ENCODE measurements at places on chromosomes 7 and 10.

- DNase-seq: no peak
These were observed 22.3 kb upstream of the INMT start for GRCh38 chr7:30729642-30730041.

- no peak for DNase-seq
These were observed 35.6 kb downstream of the FAM171A1 start for GRCh38 chr10:15335508-15335907.

DNA sequence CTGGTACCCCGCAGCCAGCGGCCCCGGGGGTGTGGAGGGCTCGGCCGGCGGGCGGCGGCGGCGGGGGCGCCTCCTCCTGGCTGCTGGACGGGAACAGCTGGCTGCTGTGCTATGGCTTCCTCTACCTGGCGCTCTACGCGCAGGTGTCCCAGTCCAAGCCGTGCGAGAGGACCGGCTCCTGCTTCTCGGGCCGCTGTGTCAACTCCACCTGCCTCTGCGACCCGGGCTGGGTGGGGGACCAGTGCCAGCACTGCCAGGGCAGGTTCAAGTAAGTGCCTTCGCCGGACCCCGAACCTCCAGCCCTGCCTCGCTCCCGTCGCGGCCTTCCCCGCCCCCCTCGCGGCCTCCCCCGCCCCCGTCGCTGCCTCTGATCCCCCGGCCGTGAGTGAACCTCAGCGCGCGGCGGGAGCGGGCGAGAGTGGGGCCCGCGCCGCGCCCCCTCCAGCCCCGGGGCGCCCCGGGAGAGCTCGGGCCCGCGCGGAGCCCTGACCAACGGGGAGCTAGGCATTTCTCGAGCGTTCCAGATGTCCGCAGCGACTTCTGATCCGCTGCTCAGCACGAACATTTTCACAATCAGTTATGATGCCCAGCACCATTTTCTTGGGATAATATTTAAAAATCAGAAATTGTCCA is 727 bp downstream of the ATRNL1 start:
- no peak for DNase-seq

DNA sequence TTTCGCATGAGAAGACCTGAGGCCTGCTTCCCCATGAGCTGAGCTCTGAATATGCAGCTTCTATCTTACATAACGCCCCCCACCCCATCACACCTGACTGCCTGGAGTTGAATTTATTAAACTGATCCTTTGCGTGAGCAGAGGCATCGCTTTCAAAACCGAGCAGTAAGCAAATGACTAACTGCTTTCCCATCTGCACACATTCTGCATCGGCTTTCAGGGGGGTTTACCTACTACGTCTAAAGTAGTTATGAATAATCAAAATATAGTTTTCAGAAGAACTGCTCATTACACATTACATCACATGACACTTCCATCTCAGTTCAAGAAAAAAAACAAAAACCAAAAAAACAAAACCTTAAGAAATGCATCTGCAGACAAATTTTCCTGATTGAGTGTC is 54.7 kb upstream of the EGR2 start:
- no peak for DNase-seq

- no peak for DNase-seq
These were observed 183.6 kb downstream of the PFKFB3 start for GRCh38 chr10:6386346-6386745.

DNA sequence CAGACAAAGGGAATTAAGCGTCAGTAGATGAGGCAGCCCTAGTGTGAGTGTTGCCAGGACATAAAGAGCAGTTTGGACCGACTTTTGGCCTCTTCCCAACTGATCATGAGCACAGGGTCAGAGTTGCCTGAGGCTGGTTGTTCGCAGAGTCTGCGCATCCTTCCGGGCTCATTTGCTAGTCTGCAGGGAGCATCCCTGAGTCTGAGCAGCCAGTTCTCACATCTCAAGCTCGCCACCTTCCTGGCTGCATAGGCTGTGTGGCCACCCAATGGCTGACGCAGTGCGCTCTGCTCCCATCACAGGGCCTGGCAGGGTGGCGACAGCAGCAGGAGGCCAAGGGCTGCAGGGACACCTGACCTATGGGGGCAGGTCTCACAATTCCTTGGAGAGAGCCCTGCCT is 5.0 kb downstream of the GAD2 start:
- DNase-seq: no peak

DNA sequence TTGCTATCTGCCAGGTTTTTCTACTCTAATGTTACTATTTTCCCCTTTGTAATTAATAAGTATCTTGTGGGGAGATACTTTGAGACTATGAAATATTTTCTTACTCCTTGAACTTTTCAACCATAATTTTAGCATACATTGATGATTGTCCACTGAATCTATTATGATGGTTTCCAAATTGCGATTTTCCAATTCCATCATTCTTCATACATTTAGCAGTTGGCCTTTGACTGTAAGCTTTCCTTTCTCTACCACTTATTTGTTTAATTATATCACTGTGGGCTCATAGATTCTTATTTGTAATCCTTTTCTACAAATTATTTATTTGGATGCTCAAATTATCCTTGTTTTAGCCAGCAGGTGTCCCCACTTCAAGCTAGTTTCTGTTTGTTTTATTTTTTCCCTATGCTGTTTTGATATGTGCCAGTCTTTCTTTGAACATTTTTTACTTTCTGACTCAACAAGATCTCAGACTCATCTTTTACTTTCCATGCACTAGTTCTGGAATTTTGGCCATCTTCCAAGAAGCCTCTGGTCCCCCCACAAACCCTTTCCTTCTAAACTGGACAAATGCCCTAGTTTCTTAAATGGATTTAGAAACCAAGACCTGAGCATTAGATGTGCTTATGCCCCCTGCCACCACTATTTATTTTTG is 11.4 kb upstream of the MRPS16 start:
- DNase-seq: no peak

- no peak for DNase-seq
These were observed 188.2 kb downstream of the KIF20B start for GRCh38 chr10:89889606-89890005.

DNA sequence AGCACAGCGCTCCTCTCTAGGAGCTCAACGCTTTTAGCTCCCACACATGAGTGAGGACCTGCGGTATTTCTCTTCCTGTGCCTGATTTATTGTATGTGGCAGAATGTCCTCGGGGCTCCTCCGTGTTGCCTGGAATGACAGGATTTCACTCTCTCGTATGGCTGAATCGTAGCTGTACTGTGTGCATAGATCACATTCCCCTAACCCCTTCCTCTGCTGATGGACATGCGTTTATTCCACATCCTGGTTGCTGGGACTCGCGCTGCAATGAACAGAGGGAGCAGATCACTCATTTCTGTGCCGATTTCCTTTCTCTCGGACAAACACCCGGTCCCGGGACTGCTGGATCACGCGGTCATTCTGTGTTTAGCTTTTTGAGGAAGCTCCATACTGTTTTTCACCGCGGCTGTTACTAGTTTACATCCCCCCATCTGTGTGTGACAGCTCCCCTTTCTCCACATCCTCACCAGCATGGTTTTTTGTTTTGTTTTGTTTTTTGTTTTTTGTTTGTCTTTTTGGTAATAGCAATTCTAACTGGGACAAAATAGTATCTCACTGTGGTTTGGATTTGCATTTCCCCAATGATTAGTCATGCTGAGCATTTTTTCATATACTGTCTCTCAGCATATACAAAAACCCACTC is 76.3 kb downstream of the FOXL3 start:
- no peak for DNase-seq

DNA sequence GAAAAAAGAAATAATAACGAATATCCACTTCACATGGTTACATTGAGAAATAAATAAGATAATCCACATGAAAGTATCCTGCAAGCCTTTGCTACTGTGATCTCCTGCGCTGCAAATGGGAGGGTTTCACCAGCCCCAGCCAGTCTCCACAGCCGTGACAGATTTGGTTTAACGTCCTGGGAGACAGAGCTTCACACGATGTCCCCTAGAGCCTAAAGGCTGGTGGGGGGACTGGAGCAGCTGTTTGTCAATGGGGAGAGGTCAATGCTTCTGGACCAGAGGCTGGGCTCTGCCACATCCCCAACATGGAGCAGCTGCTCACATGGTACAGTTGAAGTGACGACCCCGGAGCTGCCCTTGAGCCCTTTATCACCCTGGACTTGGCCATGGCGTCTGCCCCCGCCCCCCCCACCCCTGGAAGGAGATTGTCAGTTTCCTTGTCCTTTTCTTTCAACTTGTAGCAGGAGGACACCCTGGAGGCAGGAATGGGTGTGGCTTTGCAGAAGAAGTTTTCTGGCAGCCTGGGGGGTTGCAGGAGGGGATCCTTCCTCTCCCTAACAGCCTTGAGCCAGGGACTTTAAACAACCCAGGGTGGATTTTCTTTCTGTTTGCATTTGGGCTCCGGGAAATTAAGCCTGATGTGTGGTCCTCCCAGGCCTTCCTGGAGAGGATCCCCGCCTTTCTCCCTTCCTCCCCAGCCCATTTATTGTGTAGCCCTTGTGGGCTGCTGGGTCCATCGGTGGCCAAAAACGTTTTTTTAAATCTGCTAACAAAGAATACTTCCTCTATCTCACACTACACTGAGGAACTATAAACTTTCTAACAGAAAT is 37.0 kb upstream of the MXI1 start:
- no peak for DNase-seq

DNA sequence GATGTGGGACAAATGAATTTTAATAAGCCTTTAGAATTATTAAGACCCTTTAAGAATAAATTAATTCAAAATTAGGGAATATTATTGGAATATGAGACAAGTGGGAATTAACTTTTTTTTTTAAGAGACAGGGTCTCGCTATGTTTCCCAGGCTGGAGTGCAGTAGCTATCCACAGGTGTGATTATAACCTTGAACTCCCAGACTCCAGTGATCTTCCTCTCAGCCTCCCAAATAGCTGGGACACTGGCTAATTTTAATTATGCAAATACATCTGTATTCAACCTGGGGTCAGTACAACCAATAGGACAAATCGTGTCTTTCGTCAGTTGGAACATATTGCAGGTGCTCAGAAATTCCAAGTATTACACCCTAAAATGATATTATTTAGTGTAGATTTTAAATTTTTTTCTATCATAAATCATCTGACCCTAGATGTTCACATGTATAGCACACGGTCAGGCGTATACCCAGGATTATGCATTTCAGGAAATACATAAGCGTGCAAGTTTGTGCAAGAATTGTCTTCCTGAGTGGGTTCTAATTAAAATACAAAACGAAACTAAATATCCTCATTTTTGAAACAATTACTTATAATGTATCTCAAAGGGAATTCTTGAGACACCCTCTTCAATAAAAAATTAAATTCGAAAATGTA is 1.2 kb downstream of the NT5C3A start:
- no peak for DNase-seq

GRCh38 chr7:82414389-82414788 is 29.2 kb downstream of the CACNA2D1 start:
- no peak for DNase-seq

DNA sequence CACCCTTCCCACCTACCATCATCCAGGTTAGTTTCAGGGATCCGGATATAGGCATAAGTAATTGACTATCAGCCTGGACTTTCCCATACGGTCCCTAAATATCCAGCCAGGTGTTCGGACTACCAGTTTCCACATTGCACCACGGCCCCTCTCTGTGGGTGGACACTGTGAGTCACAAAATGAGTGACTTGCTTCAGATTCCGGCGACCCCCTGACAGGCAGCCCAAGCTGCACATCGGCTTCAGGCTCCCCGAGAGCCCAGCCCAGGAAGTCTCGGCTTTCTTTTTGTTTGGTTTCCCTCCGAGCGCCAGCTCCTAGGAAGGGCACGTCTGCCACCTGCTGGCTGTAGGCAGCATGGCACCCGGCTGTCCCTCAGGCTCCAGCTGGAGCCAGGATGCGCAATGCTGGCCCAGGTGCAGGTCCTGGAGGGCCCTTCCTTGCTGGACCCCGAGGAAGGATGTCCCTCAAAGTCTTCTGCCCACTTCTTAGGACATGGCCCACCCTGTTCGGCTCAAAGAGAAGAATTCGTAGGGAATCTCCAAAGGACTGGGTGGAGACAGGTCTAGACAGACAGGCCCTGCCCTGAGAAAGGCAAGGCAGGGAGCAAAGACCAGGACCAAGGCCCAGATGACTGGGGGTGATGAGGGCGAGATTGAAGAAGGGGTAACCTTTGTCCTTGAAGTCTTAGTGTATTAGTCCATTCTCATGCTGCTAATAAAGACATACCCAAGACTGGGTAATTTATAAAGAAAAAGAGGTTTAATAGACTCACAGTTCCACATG is 10.6 kb downstream of the HABP2 start:
- peak; percentile 47 for DNase-seq

GRCh38 chr7:14095233-14095950 is 105.9 kb upstream of the ETV1 start:
- no peak for DNase-seq

DNA sequence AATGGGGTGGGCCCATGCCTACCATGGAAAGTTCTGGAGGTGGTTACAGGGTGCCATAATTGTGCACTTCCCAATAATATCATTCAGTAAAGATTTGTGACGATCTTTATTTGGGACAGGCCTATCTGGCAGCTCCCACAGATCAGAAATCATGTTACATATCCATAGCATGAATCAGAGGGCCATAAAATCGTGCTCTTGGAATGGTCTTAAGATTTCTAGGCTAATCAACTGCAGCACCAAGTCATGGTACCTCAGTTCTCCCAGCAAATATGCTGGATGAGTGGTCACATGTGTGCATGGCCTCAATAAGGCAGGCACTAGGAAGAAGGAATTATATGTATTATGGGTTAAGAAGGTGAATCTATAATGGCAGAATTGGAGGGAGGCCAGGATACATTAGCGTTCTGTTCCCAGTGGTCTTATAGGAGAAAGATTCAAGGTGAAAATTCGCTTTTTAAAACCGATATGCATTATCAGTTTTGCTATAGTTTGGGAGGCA is 134.7 kb downstream of the NRP1 start:
- no peak for DNase-seq

GRCh38 chr7:79666472-79666871 is 213.0 kb upstream of the MAGI2 start:
- DNase-seq: no peak

GRCh38 chr7:68107261-68107660 is 1110.6 kb downstream of the TYW1 start:
- DNase-seq: no peak

GRCh38 chr10:86914734-86915133 is 42.7 kb downstream of the MMRN2 start:
- DNase-seq: no peak

- no peak for DNase-seq
These were observed 33.1 kb upstream of the EGFR start for GRCh38 chr7:54985426-54986330.

DNA sequence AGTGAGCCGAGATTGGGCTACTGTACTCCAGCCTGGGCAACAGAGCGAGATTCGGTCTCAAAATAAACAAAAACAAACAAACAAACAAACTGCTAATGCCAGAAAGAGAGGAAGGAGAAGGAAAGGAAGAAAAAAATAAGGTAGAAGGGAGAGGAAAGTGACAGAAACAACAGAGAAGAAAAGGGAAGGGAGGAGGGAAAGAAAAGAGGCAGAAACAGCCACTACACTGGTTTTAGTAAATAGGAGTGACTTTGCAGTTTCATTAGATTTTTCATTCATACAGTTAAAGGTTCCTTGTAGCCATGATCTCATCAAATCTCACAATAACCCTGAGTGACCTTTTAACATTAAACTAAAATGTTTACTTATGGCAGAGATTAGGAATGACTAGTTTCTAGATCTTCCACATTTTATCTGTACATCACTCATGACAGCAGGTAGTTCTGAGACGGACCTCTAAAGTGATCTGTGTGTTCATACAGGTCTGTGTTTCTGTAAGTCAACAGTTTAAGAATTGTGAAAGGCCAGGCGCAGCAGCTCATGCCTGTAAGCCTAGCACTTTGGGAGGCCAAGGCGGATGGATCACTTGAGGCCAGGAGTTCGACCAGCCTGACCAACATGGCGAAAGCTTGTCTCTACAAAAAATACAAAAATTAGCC is 191.3 kb upstream of the KLF14 start:
- DNase-seq: no peak

Data from stimulated activated CD4-positive, alpha-beta T cell treated with anti-CD3 and anti-CD28 coated beads, Interleukin-15, amount 100 ng/mL, for 1 hour (primary cell).